Adipocyte (in vitro differentiated cells): ENCODE measurements at places on chromosomes 6 and 20.

GRCh38 chr6:18533793-18534192 lies 146.6 kb downstream of the RNF144B start:
- no peak for DNase-seq

DNA sequence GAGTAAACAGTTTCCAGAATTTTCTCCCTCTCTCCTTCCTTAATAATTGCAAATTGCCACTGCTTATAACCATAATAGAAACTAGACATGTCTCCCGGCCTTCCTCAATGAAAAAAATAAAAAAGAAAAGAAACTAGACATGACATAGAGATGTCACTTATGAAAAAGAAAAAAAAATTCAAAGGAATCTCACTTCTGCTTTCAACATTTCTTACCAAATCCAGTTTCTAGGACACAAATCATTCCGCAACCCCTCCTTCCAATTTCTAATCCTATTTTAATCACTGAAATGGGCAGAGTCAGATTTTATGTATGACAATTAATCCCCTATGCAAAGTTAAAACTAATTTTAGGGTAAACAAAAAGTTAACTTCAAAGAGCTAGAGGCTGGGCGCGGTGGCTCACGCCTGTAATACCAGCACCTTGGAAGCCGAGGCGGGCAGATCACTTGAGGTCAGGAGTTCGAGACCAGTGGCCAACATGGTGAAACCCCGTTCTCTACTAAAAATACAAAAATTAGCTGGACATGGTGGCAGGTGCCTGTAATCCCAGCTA lies 40.1 kb upstream of the EEF1A1 start:
- DNase-seq = no peak

- DNase-seq = peak; percentile 41
These were observed 46.0 kb downstream of the STX7 start for GRCh38 chr6:132466952-132467351.

DNA sequence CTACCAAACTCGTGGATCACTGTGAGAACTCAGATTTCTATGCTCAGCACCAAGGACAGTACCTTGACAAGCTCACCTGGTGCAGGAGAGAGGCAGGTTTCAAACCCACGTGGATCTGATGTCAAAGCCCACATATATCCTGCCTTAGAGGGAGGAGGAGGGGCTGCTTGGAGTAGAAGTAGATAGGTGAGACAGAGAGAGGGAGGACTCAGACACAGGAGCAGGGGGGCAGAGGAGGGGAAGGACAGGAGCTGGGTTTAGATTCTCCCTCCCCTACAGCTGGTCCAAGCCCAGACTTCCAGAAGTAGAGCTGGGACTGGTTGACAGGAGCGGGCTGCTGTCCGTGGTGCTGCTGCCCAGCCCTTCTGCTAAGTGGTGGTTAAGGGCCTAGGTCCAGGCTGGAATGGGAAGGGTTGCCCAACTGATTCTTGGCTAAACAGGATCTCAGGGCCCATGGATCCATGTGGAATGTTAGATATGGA lies 77.5 kb downstream of the CDH22 start:
- DNase-seq = peak; percentile 34

GRCh38 chr6:16921399-16922110 lies 160.3 kb upstream of the ATXN1 start:
- peak; percentile 14 for DNase-seq

DNA sequence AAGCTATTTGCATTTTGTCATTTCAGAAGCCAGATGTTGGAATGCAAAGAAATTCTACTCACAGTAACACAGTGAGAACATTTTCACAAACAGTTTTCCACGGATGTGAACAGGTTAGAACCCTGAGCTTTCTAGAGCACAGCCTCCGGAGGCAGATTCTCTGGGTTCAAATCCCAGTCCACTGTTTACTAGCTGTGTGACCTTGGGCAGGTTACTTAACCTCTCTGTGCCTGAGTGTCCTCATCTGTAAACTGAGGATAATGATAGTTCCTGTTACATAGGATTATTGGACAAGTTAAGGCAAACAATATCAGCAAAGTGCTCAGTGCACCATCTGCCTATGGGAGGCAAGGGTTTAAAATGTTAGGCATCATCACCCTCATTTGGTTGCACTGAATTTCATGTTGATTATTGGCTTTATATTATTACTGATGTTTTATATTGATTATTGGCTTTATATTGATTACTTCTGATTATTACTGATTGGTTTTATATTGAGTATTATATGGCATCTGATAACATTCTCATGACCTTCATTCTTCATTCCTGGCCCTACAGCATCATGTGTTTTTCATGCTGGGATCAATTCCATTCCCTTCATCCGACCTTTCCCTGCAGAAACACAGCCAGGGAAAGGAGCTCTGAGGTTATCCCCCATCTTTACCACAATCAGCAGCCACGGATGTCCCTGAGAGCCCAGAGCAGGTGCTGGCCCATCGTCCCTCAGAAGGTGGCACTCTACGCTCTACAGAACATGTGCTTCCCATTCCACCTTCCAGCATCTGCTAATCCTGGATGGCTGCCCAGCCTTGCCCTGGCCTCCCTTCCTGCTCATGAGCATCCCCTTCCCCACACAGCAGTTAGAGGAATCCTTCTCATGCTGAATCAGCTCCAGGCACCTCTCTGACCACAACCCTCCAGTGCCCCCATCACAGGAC lies 283.1 kb downstream of the PREX1 start:
- no peak for DNase-seq

DNA sequence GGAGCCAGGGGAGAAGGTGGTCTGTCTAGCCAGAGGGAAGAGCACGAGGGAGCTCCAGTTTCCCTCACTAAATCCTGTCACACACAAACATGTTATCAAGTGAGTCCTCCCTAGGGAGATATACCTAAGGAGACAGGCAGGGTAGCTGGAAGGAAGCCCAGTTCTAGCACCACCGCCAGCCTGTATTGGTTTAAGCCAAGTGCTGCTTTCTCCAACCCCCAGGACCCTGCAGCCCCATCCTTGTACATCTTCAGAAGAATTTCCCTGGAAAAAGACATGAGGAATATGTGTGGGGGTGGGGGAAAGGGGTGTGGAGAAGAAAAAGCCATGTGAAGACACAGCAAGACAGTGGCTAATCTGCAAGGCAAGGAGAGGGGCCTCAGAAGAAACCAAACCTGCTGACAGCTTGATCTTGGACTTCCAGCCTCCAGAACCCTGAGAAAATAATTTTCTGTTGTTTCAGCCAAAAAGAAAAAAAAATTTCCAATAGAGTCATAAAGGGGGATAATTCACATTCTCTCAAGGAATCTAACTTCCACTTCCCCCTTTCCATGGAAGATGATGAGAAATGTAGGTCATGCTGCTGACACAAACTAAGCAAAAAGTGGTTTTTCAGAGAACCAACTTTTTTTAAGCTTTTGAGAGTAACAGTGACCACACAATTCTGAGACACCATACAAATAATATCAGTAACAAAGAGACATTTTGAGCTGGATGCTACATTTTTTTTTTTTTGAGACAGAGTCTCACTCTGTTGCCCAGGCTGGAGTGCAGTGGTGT lies 103.2 kb upstream of the PRDM1 start:
- DNase-seq = no peak

DNA sequence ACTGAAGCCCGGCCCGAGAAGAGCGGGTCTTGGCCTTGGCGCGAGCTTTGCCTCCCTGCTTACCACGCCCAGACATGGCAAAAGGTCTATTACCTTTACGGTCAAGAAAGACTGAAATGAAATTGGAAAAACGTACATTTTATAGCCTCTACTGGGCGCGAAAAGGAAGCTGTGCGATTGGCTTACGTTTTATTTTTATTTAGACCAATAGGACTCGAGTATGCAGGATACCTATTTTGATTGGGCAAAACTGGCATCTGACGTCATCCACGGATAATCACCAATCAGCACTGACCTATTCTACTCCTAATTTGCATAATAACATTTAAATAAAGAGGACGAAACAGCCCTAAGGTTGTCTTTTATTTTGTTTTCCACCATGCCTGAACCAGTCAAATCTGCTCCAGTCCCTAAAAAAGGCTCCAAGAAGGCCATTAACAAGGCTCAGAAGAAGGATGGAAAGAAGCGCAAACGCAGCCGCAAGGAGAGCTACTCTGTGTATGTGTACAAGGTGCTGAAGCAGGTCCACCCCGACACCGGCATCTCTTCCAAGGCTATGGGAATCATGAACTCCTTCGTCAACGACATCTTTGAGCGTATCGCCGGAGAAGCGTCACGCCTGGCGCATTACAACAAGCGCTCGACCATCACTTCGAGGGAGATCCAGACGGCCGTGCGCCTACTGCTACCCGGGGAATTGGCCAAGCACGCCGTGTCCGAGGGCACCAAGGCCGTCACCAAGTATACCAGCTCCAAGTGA lies 97.4 kb downstream of the OR2B2 start:
- DNase-seq = peak; percentile 93

DNA sequence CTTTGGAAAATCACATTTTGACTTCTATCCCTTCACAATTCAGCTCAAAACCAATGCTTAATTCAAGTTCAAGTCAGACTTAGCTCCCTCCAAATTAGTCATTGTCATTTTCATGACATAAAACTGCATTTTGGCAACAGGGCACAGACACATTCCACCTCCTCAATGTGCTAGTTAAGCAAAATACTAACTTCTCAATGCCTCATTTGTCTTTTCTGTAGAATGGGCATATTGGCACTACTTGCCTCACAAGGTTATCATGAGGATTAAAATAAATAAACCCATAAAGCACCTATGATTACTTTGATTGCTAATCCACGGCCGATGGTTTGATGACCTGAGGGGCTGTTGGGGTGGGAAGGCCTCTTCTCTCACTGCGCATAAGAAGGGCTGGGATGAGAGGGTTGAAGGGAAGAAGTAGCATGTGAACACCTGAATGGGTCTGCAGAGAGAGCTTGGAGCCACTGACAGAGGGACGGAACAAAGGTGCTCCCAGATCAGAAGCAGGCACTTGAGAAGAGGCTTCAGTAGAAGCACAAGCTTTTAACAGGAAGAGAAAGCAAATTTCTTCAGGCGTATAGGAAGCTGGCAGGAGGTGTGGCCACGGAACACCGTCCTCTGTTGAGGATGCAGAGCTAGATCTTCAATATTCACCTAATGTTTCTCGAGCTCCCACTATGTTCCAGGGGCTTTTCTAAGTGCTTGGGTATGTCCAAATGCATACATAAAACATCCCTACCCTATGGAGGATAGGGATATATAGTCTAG lies 11.7 kb upstream of the TBC1D7 start:
- DNase-seq = no peak

DNA sequence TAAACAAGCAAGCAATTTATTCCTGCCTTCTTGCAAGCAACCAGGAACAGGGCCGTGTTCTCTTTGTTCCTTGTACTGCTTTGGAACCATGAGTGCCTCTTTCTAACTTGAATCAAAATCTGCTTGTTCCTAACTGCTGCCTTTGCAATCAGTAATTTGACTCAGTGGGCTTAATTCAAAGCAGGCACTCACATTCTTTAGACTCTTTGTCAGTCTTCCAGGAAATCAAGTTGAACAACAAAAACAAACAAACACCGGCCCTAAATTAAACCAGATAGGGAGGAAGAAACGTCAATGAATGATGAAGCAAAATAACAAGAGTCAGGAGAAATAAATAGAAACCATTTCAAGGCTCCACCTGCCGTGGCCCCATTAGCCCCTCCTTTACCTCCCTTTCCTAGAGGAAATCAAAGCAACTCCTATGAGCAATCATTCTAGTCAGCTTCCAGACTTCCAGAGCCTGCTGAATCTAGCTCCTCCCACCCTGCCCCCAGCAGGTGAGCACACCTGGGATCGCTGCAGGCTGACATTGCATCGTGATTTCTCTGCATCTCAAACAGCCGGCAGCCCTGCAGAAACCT lies 582.2 kb upstream of the FLRT3 start:
- peak; percentile 93 for DNase-seq

DNA sequence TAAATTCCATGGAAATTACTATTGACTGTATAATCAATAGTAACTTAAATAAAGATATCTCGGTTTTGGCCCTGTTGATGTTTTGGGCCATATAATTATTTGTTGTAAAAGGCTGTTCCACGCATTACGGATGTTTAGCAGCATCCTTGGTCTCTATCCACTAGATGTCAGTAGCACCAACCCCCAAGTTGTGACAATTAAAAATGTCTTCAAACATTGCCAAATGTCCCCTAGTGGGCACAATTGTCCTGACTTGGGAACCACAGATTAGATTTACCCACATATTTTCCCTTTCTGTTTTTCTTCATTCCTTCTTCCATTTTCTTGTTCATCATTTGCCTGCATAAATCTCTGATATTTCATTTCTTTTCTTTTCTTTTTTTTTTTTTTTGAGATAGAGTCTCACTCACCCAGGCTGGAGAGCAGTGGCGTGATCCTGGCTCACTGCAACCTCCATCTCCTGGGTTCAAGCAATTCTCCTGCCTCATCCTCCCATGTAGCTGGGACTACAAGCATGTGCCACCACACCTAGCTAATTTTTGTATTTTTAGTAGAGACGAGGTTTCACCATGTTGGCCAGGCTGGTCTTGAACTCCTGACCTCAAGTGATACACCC lies 13.6 kb upstream of the WFDC8 start:
- peak; percentile 53 for DNase-seq

DNA sequence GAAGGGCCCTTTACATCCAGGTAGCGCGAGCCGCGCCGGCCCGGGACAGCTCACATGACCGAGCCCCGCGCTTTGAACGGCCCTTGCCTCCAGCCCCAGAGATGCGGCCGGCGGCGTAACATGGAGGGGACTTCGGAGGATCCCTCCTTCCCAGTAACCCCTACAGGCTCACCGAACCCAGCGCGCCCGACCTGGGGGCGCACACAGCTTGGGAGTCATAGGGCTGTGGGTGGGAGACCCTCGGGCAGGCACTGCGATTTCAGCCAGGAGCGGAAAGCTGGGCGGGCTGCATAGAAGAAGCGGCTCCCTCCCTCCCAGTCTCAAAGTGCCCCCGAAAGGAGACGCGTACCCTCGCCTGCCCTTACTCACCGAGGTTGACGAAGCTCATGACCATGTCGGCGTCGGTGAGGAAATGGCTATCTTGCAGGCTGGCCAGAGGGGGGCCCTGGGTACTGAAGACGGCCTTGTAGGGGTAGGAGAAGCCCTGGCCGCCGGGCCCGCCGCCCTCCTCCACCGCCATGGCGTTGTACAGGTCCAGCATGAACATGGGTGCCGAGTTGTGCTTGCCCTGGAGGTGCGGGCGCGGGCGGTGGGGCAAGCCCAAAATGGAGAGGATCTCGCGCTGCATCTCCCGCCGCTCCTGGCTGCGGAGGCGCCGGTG lies 975 bp downstream of the BMP7 start:
- no peak for DNase-seq

GRCh38 chr20:5662769-5663168 lies 87.4 kb upstream of the SHLD1 start:
- DNase-seq = no peak

GRCh38 chr6:41344876-41345275 lies 9.5 kb downstream of the NCR2 start:
- DNase-seq = no peak

GRCh38 chr20:47606983-47607613 lies 105.4 kb downstream of the NCOA3 start:
- DNase-seq = peak; percentile 40

DNA sequence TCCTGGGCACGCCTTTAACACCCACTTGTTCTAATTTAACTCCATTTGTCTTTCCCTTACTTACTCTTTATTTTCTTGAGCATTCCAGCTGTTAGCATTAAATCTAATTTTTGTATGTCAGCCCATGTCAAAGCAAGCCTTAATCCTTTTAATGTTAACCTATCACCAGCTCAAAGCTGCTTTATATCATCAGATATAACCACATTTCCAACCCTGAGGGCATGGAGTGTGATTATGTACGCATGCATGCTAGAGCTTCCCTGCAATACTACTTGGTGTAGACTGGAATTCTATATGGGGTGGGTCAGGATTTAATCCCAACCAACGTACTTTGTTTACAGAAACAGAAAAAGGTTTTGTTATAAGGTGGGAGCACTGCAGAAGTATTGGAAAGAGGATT lies 139.4 kb upstream of the HMGN3 start:
- no peak for DNase-seq
